ENCODE measurements at places on chromosomes 11 and 22.

DNA sequence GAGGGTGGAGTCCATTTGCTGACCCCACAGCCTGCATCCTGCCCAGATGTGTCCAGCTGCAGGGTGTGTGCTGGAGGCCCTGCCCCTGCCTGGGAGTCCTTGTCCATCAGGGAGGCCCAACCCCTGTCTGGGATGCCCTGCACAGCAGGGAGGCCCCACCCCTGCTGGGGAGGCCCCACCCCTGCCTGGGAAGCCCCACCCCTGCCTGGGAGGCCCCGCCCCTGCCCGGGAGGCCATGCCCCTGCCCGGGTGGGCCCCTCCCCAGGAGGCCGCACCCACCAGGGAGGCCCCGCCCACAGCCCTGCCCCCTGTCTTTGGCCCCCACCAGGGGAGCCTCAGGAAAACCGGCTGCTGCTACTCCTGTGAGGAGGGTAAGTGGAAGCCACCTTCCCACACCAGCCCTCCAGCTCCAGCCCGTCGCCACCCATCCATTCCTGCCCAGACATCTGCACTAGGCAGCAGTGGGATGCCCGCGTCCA, 37.2 kb downstream of the MUC5B start:
- DNase-seq: no peak

GRCh38 chr11:35811783-35812182, 132.1 kb upstream of the LDLRAD3 start:
- no peak for DNase-seq

DNA sequence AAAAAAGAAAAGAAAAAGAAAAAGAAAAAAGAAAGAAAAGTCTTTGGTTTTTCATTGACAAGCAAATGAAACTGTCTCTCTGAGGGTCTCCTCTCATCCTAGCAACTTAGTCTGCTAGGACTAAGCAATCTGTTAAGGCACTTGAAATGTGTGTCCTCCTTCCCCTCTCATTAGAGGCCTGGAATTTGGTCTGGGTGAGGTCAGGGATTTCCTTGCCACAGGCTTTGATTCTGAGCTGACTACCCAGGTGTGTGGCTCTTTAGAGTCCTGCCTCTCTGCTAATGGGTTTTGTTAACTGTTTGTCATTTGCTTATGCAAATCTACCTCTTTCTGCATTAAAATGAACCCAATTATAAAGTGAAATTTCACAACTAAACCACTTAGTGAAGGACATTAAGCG, 18.3 kb upstream of the PKNOX2 start:
- peak; percentile 63 for DNase-seq

DNA sequence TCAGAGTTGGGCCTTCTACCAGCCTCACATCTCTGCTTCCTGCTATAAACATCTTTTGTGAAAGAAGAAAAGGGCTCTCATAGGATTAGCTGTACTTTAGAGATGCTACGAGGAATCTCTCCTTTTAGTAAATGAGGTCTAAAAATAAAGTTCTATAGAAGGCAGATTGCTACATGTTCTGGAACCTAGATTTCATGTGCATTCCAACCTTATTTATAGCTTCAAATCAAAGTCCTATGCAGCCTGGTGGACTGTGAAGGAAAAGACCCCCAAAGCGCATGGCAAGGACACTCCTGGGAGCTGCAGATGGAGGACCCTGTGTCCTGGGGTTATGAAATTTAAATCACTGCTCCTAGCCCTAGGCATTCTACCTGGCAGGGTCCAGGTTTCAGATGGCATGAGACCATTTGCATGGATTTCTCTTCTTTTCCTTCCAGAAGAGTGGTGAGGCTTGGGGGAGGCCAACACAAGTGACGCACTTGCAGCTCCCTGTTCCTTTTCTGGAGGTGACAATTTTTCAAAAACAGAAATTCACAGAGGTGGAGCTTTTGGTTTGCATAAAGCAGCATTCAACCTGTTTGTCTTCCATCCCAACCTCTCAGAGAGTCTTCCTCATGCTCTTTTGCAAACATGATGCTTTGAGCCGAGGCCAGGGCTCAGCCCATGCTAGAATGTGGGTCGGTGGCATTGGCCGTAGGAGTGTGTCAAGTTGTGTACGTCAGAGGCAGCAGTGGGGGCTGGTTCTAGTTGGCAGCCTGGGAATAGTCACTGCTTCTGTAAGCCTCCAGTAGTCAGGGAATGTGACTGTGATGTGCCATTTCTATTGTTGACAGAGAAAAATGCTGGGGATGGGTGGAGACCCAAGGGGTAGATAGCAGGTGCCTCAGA, 6.3 kb downstream of the CRY2 start:
- no peak for DNase-seq

GRCh38 chr11:109644152-109644551, 222.2 kb downstream of the C11orf87 start:
- peak; percentile 7 for DNase-seq

DNA sequence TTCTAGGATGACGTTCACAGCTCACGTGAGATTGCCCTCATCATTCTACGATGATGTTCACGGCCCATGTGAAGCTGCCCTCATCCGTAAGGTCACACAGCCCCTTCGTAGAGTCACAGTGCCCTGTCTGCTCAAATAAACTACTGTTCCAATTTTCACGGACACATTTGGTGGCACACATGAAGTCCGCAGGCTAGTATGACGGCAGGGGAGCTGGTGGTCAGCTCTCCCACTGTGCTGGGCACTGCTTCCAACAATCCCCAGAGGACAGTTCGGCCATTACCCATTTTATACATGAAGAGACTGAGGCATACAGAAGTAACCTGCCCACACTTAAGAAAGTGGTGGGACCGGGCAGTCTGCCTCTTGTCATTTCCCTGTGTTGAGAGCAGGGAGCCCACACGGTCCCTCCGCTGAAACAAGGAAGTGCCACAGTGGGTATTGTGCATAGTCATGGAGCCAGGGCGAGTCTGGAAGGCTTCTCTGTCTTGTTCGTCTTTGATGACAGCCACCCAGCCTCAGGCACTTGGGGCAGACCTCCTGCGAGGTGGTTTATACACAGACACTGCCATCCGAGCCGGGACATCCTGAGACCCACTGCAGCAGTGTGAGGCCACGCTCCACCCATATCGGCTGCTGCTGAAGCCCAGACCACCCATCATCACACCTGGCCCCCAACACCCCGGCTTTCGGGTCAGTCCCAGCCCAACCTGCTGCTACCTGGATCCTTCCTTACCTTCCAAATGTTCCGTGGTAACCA, 114.3 kb downstream of the PHF21B start:
- DNase-seq: peak; percentile 51

Data from ELF-1 (cell line).